ENCODE measurements at places on chromosomes 2 and 18.

GRCh38 chr18:36839835-36840234, 10.9 kb downstream of the KIAA1328 start:
- no peak for DNase-seq

DNA sequence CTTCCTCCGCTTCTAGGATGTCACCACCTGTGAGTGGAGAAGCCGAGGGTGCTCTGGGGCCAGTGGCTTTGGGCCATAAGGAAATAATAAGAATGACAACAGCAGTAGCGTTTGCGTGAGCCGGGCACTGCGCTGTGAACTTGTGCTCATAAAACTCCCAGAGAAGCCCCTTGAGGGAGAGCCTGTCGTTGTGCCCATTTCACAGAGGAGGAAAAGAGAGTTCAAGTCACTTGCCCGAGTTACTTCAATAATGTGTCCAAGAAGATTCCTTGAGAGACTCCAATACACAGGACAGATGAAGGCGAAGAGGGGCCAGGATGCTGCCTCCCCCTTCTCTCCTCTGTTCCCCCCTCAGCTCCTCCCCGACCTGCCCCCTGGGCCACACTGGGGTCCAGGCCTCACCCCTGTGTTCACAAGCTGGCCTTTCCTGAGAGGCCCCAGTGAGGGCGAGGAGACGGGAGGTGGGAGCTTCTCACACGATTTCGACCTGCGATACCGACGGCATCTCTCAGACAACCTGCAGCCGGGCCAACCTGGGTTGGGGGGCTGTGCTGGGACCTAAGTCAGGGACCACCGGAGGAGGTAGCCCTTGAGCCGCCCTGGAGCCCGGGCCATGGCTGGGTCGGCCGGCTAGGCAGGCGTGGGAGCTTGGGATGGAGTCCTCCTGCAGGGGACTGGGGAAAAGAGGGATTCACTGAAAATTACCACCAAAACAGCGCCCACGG, 53.5 kb upstream of the UBE2F start:
- DNase-seq, result no peak

GRCh38 chr2:96859099-96859649, 1.4 kb upstream of the ANKRD39 start:
- peak; percentile 42 for DNase-seq

DNA sequence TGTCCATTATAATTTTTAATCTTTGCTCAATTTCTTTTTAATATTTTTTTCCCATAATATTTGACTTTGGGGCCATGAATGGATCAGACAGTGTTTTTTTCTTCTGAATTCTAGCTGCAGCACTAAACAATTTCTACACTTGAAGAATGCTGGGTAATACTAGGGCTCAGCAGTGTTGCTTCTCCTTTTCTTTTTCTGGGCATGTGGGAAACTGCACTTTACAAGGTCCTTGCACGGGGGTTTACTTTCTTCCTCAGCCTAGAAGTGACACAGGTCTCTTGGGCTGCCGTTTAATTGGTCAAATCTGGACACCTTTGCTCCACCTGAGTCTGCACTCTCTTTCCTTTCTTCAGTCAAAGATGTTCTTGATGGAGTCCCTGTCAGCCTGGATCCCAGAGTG, 135.4 kb upstream of the APCDD1 start:
- DNase-seq, result no peak

- no peak for DNase-seq
Observed at GRCh38 chr18:26181343-26181826, 44.9 kb upstream of the TAF4B start.

GRCh38 chr2:22855761-22856184, 529.2 kb upstream of the KLHL29 start:
- DNase-seq, result peak; percentile 49

- DNase-seq, result no peak
Observed at GRCh38 chr2:240212425-240213225, 72.2 kb upstream of the OTOS start.

- peak; percentile 38 for DNase-seq
Observed at GRCh38 chr18:76875390-76876325, 53.3 kb downstream of the ZNF236 start.
